Hindlimb muscle (tissue), 1 donor: ENCODE measurements at places on chromosomes 3 and 15.

DNA sequence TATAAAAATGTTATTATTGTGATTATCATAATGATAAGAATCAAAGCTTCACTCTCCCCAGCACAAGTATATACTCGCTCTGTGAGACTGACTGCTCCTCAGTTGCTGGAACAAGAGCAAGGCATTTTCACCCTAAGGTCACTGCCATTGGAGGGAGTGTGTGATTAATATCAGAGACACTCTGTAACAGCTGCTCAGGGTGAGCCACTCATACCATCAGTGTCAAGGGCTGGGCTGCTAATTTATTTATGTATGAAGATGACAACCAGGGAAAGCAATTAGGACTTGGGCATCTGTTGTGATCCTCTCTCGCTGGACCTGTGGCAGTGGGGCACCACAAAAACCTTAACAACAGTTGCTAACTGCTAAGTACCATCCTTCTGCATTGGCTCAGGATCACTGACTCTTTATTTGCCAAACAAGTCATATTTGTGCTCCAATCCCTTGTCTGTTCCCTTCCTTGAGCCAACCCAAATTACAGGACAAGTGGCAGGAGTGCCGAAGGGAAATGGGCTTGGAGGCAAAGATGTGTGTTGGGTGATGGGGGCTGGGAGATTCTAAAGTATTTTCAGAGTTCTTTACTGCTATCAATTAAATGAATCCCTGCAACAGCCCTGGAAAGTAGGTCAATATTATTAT is 297.5 kb upstream of the STT3B start:
- no peak for DNase-seq

GRCh38 chr15:66253418-66254088 is at the start of gene MEGF11:
TSS of gene MEGF11 (minus strand) at chr15:66253750. CDS start at chr15:66128403, 125,347 bp downstream.
- peak; percentile 34 for DNase-seq

DNA sequence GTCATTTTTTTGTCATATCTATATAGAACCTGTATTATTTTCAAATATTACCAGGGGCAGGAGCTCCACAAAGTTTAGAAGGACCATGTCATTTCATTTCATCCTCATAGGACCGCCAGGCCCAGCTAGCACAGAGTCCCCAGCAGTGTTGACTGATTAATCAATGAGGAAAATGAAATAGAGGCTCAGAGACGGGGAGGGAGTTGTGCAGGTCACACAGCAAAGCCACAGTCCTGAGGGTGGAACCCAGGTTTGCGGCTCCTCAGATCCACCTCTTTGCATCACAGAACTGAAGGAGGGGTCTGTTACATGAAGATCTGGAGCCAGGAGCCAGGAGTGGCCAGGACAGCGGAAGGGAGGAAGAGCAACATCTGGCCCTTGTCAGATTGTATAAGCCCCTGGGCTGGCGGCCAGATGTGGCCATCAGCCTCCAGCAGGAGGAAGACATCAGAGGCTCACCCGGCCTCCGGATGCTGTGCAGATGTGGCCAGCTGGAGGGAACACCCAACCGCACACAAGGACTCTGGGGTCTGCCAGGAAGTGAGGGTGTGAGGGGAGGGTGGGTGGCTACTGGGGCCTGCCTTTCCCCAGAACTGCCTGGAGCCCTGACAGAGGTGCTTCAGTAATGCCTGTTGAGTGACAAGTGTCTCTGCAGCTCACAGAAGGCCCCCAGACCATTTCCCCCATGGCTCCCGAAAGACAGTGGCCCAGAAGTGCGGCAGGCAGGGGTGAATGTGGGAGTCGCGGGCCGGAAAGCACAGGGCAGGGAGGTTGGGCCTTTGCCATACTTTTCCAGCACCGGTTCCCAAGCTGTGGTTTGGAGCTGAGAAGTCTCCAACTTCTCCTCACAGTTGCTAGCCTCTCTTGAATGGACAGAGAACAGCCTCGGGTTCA is 21.3 kb downstream of the EFCC1 start:
- DNase-seq = peak; percentile 75

DNA sequence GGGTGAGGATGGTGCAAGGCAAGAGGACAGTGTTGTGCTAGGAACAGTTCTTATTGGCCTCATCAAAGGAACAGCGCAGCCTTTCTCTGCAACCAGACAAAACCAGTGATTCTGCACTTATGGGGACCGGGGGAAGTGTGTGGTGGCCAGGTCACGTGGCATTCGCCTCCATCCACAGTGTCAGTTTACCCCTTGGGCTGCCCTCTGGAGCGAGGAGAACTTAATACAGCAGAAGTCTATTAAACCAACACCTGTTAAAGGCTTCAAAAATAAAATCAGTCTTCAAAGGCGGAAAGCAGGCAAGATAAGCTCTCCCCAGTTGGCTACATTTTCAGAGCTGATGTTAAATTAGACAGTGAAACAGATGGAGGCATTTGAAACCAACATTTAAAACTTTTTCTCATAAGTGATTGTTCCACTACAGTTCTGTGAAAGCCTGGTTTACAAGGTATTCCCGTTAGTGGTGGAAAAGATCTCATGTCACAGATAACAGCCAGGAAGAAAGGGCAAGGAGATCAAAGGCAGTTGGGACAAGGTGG is 75.2 kb downstream of the LRIG1 start:
- DNase-seq = no peak

DNA sequence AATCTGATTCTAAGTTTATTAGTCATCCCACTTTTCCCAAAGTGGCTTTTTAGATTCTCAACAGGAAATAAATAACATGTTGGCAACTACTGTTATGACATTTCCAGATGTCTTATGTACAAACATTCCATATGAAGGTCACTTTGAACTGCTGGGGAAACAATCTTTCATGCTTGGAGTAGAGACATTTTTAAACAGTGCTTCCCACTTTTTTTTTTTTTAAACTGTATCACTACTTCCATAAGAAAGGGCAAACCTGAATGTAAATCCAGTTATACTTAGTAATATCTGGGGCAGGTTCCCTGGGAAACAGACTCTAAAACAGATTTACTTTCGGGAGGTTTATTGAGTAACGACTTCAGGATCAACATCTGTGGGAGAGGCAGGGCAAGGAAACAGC is 473.8 kb downstream of the TAFA4 start:
- peak; percentile 19 for DNase-seq

DNA sequence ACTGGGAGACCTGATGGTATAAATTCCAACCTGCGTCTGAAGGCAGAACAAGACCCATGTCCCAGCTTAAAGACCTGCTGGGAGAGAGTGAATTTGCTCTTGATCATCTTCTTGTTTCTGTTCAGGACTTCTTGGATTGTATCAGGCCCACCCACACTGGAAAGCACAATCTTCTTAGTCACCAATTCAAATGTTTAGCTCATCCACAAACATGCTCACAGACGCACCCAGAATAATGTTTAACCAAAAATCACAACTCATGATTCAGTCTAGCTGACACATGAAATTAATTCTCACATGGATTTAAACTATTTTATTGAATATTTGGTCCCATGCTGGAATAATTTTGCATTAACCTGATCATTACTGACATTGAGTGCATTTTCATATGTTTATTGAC is 37.8 kb upstream of the GOLGA6L2 start:
- DNase-seq = no peak

DNA sequence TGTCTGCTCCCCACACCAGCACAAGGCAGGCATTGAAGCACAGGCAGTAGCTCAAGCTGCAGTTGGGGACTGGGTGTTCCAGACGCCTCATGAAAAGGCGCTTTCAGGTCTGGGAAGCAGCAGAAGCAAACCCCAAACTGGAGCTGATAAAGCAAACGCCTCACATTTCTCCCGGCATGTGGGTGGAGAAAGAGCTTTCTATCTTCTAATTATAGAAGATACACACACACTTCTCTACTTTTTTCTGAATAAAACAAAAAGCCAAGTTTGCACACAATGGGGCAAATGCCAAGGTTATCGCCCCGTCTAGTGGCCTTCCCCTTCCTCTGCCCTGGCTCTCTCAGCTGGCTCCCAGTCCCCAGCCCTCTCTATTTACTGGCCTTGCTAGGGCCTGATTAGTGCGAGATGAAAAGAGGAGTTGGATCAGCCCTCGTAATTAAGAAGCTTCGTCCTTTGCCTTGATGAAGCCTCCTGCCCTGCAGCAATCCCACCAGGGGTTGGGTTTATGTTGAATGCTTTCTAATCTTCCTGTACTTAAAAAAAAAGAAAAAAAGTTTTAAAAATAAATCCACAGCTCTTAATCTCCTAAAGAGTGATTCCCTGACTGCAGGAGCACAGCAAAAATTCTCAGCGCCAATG is 120.2 kb downstream of the MEGF11 start:
- no peak for DNase-seq

DNA sequence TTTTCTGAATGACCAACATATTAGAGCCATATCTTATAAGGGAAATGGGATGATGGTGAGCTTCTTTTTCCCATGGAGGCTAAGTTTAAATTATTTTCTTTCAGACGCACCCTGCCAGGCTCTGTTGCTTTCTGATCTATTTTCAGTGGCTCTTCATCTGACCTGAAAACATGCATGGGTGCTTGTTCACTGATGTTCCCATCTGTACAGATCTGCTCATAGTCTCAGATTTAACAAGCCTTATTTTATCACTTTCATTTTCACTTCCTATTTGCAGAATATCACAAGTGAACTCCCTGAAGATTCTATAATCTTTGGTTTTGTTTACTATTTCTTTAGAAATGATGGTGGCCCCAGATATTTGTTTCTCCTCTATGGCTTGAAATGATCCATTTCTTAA is 31.1 kb upstream of the SUCLG2 start:
- DNase-seq = no peak

- DNase-seq = no peak
Measured at GRCh38 chr3:136789976-136790375, 28.9 kb upstream of the SLC35G2 start.

DNA sequence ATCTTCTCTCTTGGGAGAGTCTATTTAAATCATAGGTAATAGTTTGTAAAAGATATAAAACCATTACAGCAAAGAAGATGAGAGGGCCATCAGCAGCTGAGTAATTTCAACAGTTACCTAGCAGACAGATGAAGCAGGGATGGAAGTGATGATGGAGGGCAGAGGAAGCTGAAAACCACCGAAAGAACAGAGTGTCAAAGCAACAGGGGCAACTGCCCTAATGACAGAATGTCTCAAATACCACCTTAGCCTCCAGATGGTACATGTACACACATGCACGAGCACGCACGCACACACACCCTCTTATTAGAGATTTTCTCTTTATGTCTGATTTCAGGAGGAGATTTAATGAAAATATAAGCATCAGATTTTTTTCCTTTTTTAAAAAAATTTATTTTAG is 64.5 kb downstream of the NEDD4 start:
- no peak for DNase-seq

- DNase-seq = no peak
Measured at GRCh38 chr15:32106401-32107381, 76.4 kb downstream of the CHRNA7 start.

DNA sequence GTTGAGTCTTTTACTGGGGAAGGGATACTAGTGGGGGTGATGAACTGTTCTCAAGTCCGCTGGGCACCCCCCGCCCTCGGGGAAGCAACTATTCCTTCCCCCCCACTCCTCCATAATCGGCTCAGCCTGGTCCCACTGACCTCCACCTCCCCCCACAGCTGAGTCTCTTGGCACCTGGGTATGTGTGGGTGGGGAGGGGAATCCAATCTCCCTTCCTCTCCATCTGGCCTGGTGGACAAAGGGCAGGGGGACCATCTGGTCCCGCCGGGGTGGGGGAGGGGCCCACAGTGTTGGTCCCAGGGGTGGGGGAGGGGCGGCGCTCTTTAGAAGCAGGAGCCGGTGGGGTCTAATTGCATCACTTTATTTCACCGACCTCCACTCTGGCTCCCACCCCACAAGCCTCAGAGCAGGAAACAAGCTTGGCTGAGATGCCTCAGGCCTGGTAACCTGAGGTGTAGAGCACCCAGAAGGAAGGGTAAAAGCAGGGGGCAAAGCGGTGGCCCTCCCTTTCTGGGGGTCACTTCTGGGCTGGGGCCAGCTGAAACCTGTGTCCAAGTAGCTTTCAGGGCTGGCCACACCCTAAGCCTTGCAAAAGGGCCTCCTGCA is 1.0 kb upstream of the PCBP4 start:
- no peak for DNase-seq

DNA sequence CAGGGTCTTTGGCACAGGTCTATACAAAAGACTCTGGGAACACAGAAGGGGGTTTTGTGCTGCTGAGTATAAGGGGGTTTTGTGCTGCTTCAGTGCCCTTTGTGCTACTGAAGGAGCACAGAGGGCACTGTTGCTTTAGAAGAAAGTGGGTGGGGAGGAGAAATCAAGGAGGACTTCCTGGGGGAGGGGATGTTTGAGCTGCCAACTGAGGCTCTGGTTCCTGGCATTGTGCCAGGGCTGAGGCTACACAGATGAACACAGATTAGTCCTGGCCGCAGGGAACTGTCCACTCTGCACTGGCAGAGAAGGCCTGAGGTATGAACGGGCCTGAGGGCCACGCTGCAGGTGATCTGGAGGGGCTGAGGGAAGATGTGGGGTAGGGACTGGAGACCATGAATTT is 32.2 kb upstream of the SEC13 start:
- no peak for DNase-seq

DNA sequence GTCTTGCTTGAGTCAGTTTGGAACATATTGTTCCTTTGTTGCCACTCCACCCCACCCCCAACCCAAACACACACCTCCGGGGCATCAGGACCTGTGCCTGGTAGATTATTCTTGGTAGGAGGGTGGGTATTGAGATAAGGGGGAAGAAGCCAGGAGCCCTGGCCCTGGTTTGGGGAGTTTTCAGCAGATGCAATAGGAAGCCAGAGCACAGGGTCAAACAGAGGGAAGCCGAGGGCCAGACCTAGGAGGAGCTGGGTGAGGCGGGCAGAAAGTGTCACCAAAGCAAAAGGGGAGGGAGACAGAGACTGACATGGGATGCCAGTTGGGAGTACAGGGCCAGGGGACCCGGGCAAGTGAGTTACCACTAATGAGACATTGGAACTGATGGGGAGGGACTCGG is 163.1 kb downstream of the RPLP1 start:
- no peak for DNase-seq

DNA sequence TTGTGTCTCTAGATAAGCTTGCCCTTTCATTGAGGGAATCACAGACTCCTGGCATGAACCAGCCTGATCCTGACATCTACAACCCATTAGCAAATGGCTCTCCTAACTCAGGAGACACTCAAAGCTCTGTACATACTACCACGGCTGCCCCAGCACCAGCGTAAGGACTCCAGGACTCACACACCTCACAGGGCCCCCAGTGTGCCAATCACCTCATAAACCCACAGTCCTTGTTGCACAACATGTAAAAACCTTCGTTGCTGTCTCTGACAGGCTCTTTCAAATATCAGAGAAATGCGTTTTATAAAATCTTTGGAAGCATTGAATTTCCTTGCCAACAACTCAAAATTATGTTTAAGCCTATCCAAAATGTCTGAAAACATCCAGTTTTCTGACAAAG is 7.3 kb downstream of the FYCO1 start:
- DNase-seq = no peak
